Natural killer cell (primary cell): ENCODE measurements at places on chromosomes 6 and 20. TPM values are rescaled to one million over a fixed set of nuclear protein-coding genes. Genes with fewer than 3 reads are reported as not detected.

DNA sequence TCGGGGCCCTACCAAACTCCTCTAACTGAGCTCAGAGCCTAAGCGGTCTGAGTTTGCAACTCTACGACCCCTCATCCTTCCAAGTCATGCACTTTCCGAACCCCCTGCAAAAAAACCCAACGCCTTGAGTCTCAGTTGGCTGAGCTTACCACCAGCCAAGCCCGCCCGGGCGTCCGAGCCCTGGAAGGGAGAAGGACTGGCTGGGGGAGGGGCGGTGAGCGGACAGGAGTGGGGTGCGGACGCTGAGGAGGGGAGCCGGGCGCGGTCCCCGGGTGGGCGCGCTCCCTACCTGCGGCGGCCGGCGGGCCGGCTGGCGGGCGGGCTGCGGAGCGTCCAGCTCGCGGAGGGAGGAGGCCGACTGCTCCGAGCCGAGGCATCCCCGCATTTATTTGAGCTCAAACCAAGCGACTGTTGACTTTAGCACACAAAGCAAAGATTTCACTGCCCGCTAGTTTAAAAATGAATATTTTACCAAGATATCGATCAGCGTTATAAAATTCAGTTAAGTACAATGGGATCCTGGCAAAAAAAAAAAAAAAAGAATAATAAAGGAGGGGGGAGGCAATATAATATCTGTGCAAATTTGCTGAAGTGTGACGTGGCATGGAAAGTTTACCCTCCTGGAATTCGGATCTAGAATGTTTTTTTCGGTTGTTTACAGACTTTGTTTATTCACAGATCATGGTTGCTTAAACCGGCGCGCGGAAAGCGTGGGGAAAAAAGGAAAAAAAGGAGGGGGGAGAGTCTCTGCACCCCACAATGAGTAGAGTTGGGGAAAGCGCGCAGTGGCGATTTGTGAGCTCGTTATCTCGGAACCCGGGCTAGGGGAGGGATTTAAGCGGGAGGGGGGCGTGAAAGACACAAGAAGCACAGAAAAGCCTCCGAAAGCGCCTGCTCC, 5.9 kb downstream of the FOXA2 start:
- no peak overlapping the region for H3K27ac ChIP-seq
- no peak overlapping the region for H3K4me3 ChIP-seq
- H3K27me3 ChIP-seq: peaks cover 31% of the 10 kb centered on the region
- H3K36me3 ChIP-seq: no peaks in the 10 kb centered on the region

- H3K4me3 ChIP-seq: no peak overlapping the region
- H3K4me1 ChIP-seq: no peaks in the 10 kb centered on the region
- no peaks in the 10 kb centered on the region for H3K36me3 ChIP-seq
- no peak overlapping the region for H3K27ac ChIP-seq
Observed at GRCh38 chr6:81895511-81896185, 143.2 kb upstream of the TENT5A start.

- H3K36me3 ChIP-seq: no peaks in the 10 kb centered on the region
- H3K27ac ChIP-seq: no peak overlapping the region
- DNase-seq: no peak
- no peaks in the 10 kb centered on the region for H3K27me3 ChIP-seq
- no peaks in the 10 kb centered on the region for H3K4me1 ChIP-seq
Observed at GRCh38 chr6:73923905-73924485, 228.0 kb downstream of the CD109 start.

DNA sequence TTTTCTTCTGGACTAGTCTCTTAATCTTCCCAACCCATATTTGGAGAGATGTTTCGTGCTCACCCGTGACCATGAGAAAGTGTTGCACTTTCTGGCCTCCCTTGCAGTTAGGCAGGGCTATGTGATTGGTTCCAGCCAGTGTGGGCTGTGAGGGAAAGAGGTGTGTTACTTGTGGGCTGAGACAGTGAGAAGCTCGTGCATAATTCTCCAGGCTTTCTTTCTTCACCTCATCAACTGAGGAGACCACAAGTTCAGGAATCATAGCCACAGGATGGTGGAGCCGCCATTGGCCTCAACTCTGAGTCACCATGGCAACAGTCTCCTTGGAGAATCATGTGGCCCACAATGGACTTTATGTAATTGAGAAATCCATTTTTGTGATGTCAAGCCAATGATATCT, 57.5 kb upstream of the FUCA2 start:
- DNase-seq: peak; percentile 39
- H3K27ac ChIP-seq: no peak overlapping the region
- peaks cover 9% of the 10 kb centered on the region for H3K4me1 ChIP-seq
- no peak overlapping the region for H3K4me3 ChIP-seq
- H3K27me3 ChIP-seq: no peaks in the 10 kb centered on the region

- H3K27me3 ChIP-seq: peaks cover 2% of the 10 kb centered on the region
- H3K36me3 ChIP-seq: no peaks in the 10 kb centered on the region
- H3K27ac ChIP-seq: no peak within 1 kb of the TSS
Observed at GRCh38 chr6:30160785-30161531, at the start of gene TRIM10. TRIM10 (minus strand) TSS chr6:30161211; CDS start chr6:30160858, 353 bp downstream.

- H3K4me3 ChIP-seq: no peak overlapping the region
- no peak overlapping the region for H3K27ac ChIP-seq
- H3K27me3 ChIP-seq: no peaks in the 10 kb centered on the region
- DNase-seq: no peak
- H3K4me1 ChIP-seq: peaks cover 3% of the 10 kb centered on the region
- H3K36me3 ChIP-seq: no peaks in the 10 kb centered on the region
Observed at GRCh38 chr6:136737374-136737844, 54.9 kb downstream of the MAP3K5 start.

DNA sequence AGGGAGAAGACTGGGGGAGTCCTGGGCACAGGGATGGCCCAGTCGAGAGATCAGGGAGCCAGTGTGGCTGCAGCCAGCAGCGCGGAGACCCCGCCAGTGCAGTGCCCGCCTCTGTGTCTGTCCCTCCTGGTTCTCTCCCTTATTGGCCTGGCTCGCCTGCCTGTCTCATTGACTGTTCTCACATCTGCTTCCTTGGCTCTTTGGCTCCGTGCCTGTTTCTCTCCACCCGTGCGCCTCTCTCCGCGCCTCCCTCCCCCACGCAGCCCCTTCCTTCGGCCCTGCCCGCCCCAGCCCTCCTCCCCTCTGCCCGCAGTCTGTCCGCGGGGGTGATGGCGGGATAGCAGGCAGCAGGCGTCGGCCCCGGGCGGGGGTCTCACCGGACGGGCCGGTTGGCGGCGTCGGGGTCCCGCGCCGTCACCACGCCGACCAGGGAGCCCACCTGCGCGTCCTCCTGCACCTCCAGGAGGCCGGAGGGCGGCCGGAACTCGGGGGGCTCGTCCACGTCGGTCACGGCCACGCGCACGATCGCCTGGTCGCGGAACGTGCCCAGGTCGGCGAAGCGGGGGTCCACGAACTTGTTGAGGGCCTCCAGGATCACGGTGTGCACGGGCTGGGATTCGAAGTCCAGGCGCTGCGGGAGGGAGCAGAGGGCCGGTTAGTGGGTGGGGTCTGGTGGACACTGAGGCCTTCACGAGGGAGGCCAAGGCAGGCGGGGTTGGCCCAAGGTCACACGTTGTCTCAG, 92.0 kb downstream of the CD40 start:
- H3K27me3 ChIP-seq: no peaks in the 10 kb centered on the region
- H3K4me1 ChIP-seq: peaks cover 18% of the 10 kb centered on the region
- no peak overlapping the region for H3K27ac ChIP-seq
- DNase-seq: no peak

GRCh38 chr20:12581644-12582289, 427.0 kb upstream of the SPTLC3 start:
- H3K4me3 ChIP-seq: no peak overlapping the region
- DNase-seq: no peak
- no peaks in the 10 kb centered on the region for H3K27me3 ChIP-seq
- H3K4me1 ChIP-seq: no peaks in the 10 kb centered on the region
- H3K36me3 ChIP-seq: no peaks in the 10 kb centered on the region

DNA sequence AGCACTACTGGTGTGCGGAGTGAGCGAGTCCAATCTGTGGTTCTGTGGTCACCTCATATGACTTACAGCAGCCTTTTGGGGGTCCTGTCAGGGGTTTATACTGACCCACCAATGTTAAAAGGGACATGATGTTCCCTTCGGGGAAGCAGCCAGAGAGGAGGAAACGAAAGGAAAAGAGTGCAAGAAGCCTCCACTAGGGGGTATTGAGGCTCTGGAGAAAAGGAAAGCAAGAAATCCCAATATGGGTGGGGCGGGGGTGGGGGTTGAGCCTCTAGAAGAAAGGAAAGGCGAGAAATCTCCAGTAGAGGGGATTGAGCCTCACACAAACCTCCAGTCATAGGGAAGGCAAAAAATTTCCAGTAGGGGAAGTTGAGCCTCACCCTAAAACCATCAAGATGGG, 249.3 kb upstream of the ECI2 start:
- H3K4me1 ChIP-seq: no peaks in the 10 kb centered on the region
- no peak overlapping the region for H3K27ac ChIP-seq
- H3K36me3 ChIP-seq: no peaks in the 10 kb centered on the region
- no peak for DNase-seq

GRCh38 chr6:38640216-38640909, 634 bp upstream of the BTBD9 start:
- H3K36me3 ChIP-seq: no peaks in the 10 kb centered on the region
- H3K27ac ChIP-seq: peak overlapping the region; percentile 98
- no peak for DNase-seq
- peaks cover 18% of the 10 kb centered on the region for H3K4me1 ChIP-seq
- H3K27me3 ChIP-seq: no peaks in the 10 kb centered on the region

- H3K4me1 ChIP-seq: no peaks in the 10 kb centered on the region
- peaks cover 3% of the 10 kb centered on the region for H3K36me3 ChIP-seq
- H3K27ac ChIP-seq: no peak overlapping the region
- no peak overlapping the region for H3K4me3 ChIP-seq
- no peaks in the 10 kb centered on the region for H3K27me3 ChIP-seq
Observed at GRCh38 chr6:100677240-100677639, 203.9 kb downstream of the ASCC3 start.

DNA sequence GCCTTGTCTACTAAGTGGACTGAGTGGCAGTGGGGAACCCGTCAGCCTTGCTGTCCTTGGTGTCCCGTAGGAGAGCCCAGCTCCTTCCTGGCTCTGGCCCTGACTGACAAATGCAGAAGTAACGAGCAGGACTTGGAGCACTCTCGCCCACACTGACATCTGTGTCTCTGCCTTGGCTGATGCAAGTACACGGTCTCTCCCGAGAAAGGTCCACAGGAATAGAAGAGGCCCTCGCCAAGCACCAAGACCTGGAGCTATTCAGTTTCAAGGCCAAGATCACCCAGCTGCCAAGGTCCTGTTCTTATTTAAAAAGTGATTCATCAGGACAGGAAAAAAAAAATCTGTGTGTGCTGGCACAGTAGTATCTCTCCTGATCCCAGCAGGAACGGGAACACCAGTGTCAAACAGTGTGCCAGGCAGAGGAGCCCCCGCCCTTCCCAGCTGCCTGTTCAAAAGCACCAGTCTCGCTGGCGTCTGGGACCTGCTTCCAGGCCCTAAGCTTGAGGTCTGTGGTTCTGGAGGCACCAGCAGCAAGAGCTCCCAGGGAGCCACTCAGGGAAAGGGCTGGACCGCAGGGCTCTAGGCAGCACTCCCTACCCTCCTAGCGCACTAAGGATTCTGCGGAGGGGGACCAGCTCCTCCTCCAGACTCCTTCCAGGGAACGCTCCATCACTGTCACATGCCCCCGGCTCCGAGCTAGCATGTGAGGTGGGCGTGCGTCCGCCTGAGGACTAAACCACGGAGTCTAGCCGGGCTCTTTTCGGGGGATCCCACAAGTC, 376.9 kb downstream of the RNGTT start:
- H3K27ac ChIP-seq: no peak overlapping the region
- H3K4me1 ChIP-seq: no peaks in the 10 kb centered on the region
- H3K27me3 ChIP-seq: no peaks in the 10 kb centered on the region
- H3K36me3 ChIP-seq: no peaks in the 10 kb centered on the region
- no peak for DNase-seq
- H3K4me3 ChIP-seq: no peak overlapping the region

DNA sequence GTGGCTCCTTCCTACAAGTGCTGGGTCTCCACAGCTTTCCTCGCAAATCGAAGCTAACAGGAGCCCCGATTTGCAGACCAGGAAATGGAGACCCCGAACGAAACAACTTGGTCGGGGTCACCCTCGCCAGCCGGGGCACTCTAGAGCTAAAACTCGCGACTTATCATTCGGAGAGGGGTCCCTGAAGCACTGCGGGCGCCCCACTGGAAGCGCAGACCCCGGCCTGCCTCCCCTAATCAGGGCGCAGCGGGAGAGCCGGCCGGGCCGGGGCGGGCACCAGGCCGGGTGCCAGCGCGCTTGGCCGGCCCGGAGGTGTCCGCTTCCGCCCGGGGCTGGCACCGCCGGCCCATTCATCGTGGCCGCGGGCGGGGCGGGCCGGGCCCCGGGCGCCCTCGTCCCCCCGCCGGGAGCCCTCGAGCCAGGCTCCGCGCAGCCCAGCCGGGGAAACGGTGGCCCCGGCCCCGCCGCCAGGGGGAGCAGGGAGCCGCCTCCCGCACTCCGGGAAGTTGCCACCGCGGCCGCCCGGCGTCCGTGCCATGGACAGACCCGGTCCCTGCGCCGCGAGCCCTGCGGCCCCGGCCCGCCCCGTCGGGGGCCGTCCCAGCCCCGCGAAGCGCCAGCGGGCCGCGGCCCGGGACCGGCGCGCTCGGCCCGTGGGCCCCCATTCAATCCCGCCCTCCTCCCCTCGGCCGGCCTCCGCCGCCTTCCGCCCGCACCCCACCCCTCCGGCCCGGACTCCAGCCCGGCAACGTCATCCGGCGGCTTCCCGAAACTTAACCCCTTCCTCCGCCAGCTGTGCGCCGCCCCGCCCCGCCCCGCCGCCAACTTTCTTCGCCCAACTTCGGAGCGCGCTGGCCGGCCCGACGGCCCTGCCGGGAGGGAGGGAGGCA, 961 bp downstream of the RRBP1 start:
- peak overlapping the region; percentile 53 for H3K4me3 ChIP-seq
- H3K4me1 ChIP-seq: peaks cover 19% of the 10 kb centered on the region
- H3K36me3 ChIP-seq: peaks cover 7% of the 10 kb centered on the region
- peak; percentile 82 for DNase-seq
- H3K27ac ChIP-seq: peak overlapping the region; percentile 77

DNA sequence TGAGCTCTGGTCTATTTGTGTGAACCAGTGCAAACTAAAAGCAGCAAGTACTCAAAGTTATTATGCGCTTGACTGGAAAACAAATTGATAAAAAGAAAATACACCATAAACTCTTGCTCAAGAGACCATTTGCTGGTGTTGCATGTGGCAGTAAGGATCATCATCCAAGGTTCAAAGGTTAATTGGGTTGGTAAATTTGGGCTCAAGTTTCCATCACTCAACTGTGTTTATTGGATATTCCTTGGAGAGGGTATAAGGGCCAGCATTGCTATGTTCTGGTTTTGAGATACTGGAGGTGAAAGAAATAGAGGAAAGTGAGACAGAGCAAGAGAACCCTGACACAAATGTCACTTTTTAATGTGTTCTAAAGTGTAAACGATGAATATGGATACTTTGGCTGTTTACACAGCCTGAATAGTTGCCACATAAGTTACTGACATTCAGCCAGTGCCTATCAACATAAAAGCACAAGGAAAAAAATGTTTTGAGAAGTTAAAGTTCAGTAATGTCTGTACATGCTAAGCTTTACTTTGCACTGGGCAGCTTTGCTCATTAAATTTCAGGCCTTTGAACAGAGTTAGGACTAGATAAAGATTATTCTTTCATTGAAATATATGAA, 736.1 kb downstream of the HDGFL1 start:
- no peaks in the 10 kb centered on the region for H3K27me3 ChIP-seq
- H3K4me3 ChIP-seq: no peak overlapping the region
- no peak overlapping the region for H3K27ac ChIP-seq

GPR6 gene
- total RNA-seq: not detected

SLC17A1 gene
- total RNA-seq: 0.27 TPM
